Activated CD4-positive, alpha-beta T cell treated with anti-CD3 and anti-CD28 coated beads, Interleukin-10, Interleukin-2, amounts not matched to agents 100 ng/mL and 50 ng/mL, durations not matched to agents 16 hours and 8 hours (primary cell): ENCODE measurements at places on chromosomes 13 and 19.

GRCh38 chr13:20658451-20659040 lies 45.0 kb upstream of the IL17D start:
- no peak for DNase-seq

DNA sequence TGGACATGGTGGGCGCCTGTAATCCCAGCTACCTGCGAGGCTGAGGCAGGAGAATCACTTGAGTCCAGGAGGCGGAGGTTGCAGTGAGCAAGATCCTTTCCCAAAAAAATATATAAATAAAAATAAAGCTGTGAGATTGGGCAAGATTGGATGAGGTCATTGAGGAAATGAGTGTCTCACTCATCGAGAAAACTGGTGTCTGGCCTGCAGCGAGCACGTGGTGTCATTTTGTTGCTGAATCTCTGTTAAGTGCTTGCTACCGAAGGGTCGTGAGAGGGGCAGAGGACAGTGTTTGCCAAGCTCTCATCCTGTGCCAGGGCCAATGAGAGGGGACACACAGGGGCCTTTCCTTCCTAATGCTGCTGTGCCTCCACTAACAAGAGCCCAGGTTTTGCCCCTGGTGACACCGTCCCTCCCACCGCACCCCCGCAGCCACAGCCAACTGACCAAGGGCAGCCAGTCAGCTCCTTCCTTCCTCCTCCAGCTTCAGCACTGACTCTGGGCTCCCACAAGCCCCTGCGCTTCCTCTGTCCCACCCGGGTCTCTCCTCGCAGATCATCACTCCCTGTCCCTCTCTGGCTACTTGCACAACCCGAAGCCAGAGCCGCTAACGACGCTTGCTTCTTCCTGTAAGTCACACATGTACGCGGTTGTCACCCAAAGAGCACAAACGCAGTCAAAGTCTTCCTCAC lies 3.2 kb downstream of the POLD1 start:
- DNase-seq, result no peak

DNA sequence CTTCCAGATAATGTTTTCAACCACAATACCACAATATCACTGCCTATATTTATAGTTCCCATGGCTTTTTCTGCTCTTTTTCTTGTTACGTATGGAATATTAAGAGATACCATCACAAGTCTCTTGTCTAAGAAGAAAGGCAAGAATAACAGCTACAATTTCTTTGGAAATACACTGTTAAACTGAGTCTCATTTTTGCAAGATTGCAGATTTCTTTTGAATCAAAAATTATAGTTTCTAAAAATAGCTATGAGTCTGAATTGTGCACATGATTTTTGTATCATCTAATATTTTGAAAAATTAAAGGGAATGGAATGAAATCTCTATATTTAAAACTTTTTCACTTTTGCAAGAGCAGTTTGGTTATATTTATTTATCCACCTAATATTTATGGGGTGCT lies 1120.8 kb downstream of the EFNB2 start:
- DNase-seq, result no peak

GRCh38 chr19:41220811-41221210 lies 1.8 kb downstream of the AXL start:
- DNase-seq, result no peak

DNA sequence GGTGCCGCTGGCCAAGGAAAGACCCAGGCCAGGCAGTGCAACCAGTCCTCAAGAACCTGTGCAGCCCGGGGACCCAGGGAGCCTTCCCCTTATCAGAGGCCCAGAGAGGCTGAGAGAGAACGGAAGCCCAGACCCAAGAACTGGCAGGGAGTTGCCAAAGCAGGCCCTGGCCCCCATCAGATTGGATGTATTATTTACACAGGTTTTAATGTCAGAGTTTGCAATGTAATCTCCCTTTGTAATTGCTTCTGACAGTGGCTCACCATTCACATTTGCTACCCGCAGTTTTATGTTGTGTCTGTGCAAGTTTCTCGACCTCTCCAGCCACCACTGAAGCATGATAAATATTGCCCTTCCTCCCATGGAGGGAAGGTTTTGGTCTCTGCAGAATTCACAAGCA lies 660.9 kb downstream of the LIG4 start:
- no peak for DNase-seq

GRCh38 chr19:29704562-29705558 lies 10.2 kb downstream of the C19orf12 start:
- peak; percentile 61 for DNase-seq
